ENCODE measurements at places on chromosomes 6 and 20.
A peak's percentile ranks its signal among the peaks of the same experiment; 100 is the strongest.

GRCh38 chr6:123794799-123795198 is 8.9 kb upstream of the NKAIN2 start:
- no peak for DNase-seq

DNA sequence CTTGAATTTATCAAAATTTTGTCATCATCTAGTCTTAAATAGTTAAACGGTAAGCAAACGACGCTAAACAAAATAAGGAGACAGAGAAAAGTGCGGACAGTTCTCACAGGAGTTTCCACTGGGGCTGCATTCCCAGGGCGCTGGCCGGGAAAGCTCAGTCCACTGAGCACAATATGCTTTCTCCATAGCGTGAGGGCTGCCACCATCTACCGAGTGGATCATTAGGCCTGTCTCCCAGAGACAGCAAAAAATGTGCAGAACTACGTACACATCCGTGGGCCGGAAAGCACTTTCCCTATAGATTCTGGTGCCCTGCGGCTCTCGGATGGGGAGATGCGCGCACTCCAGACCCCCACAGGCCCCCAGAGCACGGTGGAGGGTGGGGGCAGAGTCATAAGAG is 84.9 kb downstream of the THBS2 start:
- DNase-seq = no peak

DNA sequence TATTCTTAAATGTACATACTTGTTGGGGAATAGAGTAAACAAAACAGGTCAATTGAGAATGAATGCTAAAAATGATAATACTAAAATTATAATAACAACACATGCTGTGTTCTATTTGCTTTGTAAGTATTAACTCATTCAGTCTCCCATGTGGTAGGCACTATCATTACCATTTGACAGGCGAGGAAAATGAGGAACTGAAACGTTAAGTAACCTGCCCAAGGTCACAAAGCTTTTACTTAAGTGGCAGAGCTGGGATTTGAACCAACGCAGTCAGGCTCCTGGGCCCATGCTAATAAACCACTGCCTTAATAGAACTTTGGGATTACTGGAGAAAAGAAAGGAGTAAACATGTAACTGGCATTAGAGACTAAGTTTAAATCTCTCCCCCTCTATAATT is 3.8 kb downstream of the NSFL1C start:
- DNase-seq = no peak

DNA sequence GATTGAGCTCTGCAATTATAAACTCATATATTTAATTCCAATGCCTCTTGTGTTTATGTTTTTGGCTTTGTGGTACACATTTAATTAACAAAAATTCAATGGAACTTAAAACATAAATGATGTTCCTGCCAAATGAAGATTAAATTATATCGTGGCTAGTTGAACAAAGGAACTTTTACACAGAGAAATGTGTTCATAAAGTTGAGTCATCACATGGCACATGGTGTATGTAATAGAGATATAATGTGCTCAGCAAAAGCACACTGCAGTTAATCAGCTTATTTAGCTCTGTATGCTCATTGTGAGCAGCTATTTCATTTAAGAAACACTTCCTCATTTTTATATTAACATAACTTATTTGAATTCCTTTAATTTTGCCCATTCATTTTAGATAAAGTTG is 1295.6 kb upstream of the CITED2 start:
- no peak for DNase-seq

GRCh38 chr6:87945181-87945580 is 102.5 kb upstream of the SPACA1 start:
- no peak for DNase-seq

GRCh38 chr20:48451401-48451800 is 376.4 kb downstream of the PREX1 start:
- no peak for DNase-seq

- no peak for DNase-seq
Observed at GRCh38 chr6:166999884-167000253, 672 bp downstream of the CEP43 start.

- DNase-seq = no peak
Observed at GRCh38 chr6:139247618-139248017, 44.2 kb downstream of the TXLNB start.

- no peak for DNase-seq
Observed at GRCh38 chr6:157867981-157868380, 44.9 kb downstream of the SNX9 start.

GRCh38 chr6:135953818-135954217 is 102.3 kb downstream of the PDE7B start:
- no peak for DNase-seq

GRCh38 chr6:34524971-34525370 is 31.2 kb downstream of the SPDEF start:
- no peak for DNase-seq

GRCh38 chr6:168660400-168660945 is 219.5 kb downstream of the SMOC2 start:
- no peak for DNase-seq

GRCh38 chr6:82775361-82775760 is 290.3 kb downstream of the UBE3D start:
- no peak for DNase-seq

GRCh38 chr6:39634646-39635341 is 90.4 kb downstream of the KIF6 start:
- no peak for DNase-seq

GRCh38 chr20:50675671-50676376 is 15.5 kb downstream of the RIPOR3 start:
- DNase-seq = no peak

DNA sequence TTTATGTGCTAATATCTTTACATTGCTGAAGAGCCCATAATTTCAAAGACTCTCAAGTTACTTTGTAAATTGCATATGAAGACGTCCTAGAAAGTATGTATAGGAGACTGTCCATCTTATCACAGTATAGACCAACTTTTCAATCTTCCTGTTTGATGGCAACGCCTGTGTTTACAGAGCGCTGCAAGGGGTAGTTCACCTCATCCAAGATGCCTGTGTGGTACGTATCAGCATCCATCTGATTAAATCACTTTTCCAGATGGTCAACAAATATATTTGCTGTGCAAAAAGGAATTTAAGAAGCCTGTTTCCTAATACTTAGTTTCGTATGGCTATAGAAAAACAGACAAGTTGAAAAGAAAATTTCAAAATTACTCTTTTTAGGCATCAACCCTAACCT is 17.9 kb upstream of the PDE10A start:
- DNase-seq = no peak

- peak; percentile 2 for DNase-seq
Observed at GRCh38 chr6:13229205-13230085, 98.9 kb downstream of the TBC1D7 start.

- DNase-seq = no peak
Observed at GRCh38 chr6:33704215-33705066, 7.1 kb downstream of the UQCC2 start.

GRCh38 chr6:83511901-83512681 is at the start of gene PRSS35:
TSS of gene PRSS35 (plus strand) at chr6:83512534. CDS start at chr6:83523442, 10,908 bp downstream.
- DNase-seq = no peak

DNA sequence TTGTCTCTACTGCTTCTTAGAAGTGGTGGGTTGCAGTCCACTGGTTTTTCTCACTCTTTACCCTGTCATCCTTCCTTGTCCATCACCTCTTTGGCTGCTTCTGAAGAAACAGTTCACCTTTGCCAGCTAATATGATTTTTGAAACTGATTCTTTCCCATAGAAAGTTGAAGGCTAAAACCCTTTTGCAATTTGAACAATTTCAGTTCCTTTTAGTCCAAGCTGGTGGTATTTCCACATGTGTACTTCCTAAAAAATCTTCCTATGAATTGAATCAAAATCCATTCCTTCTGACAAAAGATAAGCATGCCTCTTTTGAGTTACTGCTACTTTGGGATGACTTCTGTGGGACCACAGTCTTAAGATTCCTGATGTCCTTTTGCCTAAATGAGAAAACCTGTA is 210.0 kb upstream of the MAN1A1 start:
- DNase-seq = no peak

- no peak for DNase-seq
Observed at GRCh38 chr20:42701948-42702347, 487.8 kb downstream of the PTPRT start.

DNA sequence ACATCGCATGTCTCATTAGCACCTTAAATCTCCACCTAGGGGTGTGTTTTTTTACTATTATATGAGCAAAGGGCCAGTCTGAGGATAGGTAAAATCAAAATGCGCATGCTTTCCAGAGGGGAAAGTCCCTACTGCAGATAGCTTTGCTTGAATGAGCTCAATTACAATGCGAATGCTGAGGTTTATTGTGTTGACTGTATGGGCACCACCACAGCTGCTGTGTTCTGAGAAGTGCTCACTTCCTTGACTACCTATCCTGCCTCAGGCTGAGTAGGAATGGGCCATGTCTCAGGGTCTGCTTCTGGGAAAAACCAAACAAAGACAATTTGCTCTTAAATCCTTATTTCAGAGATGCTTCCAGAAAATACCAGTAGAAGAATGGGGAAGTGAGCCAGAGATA is 36.6 kb downstream of the MOCS1 start:
- no peak for DNase-seq

DNA sequence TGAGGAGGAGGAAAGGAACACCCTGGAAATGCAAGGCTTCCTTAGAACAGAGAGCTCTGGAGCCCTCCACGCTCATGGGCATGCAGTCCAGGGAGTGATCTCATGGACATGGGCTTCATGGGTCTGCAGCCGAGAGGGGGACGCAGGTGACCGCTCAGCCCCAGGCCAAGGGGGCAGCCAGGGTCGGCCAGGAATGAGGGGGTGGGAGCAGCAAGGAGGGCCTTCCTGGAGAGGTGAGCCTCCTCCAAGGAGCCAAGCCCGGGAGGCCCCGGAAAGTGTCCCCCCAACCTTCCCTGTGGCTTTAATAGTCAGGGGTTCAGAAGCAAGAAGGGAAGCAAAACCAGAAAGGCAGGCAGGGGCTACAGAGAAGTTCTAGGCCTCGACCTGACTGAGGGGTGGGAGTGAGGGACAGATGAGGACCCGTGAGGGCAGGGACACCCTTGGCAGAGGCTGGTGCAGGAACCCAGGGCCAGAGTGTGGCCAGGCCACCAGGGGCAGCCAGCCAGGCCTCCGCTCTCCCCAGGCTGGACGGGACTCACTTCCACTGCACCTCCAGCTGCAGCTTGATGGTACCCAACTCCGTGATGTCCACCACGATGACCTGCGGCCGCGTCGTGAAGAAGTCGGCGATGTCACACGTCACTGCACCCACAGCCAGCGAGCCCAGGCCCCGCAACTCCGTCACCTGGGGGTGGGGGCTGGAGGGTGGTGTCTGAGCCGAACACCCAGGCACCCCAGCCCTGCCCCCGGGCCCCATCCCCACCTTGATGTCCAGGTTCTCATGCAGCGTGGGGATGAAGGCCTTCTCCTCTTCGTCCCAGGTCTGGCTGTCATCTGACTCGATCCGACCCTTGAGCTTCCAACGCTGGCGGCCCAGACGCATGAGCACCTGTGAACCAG is 83.2 kb downstream of the RIPOR3 start:
- DNase-seq = no peak

GRCh38 chr6:31126396-31127175 is 6.3 kb upstream of the CDSN start:
- DNase-seq = no peak

- DNase-seq = no peak
Observed at GRCh38 chr6:16927205-16927604, 165.9 kb upstream of the ATXN1 start.

DNA sequence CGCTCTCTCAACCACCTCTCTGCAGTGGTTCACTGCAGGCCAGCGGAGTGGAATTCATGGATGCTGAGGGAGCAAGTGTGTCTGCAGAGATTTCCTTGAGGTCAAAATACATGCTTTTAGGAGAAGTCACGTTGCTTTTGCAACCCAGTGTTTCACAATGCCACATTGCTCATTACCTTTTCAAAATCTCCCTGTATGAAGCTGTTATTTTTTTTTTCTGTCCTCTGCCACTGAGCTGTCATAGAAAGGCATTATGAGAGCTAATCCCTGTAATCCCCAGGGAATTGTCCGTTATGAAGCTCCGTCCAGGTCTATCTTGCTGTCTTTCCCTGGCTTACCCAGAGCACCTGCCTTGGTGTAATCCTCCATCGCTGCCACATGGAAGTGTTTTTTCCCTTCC is 60.5 kb upstream of the SLC22A23 start:
- no peak for DNase-seq
